ENCODE measurements at places on chromosomes 11 and 22.
A peak's percentile ranks its signal among the peaks of the same experiment; 100 is the strongest.

- DNase-seq, result no peak
Measured at GRCh38 chr11:45662096-45662664, 3.2 kb downstream of the CHST1 start.

DNA sequence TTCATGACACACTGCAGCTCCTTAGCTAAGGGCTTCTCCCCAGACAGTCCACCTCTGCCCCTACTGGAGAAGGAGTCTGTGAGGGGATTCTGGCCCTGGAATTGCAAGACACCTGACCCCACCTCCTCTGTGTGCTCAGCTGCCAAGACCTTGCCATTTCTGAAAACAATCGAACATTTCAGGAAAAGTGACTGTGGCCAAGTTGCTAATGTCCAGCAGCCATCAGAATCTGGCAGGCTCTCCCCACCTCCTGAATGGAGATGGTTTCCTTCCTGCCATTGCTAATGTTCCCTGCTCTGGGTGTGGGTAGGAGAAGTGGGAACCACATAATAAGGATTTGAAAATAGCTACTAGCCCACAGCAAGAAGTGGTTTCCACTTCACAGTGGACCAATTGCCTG lies 127.2 kb upstream of the ALX4 start:
- no peak for DNase-seq

DNA sequence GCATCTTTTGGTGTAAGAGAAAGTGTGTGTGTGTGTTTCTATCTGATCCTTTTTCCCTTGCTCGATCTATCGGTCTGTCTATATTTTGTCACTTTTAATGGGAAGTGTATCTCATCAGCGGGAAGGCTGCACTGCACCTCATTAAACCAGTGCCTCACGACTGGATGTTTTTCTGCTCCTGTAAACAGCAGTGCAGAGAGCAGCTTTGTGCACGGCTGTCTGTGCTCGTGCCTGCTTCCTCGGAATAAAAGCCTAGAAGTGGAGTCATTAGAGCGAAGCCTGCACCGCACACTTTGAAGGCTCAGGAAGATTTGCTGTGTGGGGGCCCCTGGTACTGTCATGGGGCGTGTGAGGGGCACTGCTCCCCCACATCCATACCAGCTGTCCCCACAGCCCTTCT lies 27.0 kb upstream of the PARVG start:
- DNase-seq, result no peak

DNA sequence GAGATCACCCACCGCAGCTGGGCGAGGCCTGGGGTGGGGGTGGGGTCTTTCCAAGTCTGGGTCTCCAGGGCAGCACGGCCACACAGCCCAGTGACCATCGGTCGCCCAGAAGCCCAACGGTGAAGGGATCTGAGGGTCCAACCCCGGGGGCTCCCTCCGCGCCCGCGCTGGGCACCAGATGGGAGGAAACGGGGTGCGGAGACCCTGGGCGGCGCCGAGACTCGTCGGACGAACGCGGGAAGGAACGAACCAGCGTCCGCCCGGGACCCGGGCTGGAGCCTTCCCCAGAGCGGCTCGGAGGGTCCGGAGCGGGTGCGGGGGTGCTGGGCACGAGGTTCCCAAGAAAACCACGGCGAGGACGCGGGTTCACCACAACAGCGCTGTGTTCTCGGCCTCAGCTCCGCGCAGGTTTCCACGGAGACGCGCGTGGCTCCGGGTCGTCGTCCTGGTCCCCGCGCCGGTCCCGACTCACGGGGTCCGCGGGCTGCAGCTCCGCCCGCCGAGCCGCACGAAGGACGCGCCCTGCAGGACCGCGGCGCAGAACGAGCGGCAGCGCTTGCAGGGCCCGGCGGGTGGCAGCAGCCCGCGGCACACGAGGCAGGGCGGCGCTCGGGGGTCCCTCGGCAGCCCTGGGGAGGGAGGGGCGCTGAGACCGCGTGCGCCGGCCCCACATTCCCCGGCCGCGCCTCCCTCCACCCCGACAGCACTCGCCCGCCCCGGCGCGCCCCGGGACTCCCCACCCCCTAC lies 2.3 kb upstream of the IL17REL start:
- DNase-seq, result peak; percentile 51

DNA sequence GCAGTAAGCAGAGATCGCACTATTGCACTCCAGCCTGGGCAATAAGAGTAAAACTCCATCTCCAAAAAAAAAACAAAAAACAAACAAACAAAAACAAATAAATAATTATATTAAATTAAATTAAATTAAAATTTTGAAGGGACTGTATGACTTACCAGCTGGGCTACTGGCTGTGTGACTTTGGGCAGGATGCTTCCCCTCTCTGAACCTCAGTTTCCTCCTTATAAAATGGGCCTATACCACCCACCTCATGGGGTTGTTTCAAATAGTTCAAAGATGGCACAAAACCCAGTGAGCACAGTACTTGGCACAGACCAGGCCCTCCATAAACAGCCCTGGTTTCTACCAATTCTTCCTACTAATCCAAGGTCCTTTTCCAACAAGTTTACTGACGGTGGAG lies 34.9 kb downstream of the ASCC2 start:
- no peak for DNase-seq

DNA sequence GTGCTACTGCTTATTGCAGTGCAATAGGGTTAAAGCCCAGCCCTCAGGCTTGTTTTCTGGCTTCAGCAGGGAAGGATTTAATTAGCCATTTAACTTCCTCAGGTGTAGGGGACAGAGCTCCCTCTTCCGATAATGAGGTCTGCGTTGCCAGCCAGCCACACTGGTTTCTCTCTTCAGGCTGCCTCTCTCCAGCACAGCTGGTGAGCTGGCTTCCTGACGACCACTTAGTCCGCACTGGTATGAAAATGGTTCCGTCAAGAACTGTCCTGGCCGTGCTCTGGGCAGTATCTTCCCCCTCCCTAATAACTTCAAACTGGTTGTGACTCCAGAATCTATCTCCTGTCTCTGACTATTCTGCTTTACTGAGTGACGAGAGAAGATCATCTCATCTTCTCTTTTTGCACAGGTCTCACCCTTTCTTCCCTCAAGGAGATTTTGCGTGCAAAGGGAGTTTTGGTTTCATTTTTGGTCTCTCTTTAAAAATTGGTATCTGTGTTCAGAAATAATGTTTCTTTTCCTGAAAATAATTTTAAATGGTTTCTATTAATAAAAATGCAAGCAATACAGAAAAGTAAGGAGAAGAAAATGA lies 49.2 kb downstream of the CNTN5 start:
- peak; percentile 78 for DNase-seq

- no peak for DNase-seq
Measured at GRCh38 chr22:43980996-43981395, 25.8 kb downstream of the SAMM50 start.

GRCh38 chr22:21778705-21779363 lies 43.2 kb upstream of the YPEL1 start:
- DNase-seq, result no peak

DNA sequence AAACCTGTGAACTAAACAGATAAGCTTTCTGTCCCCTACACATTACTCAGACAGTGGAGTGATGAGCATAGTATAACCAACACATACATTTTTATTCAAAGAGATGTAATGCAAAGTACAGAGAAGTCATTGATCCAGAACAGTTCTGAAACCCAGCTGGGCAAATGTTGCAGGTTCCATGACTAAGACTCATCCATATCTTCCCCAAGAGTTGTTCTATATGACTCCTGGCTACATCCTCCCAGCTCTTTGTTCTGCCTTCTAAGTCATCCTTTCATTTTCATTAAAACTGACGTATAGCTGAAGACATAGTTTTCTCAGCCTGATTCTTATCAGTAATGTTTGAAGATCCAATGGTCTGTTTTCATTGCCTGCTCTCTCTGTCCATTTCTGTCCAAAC lies 47.3 kb downstream of the PLAAT5 start:
- DNase-seq, result no peak

- no peak for DNase-seq
Measured at GRCh38 chr11:82883853-82884252, 16.4 kb downstream of the PRCP start.

DNA sequence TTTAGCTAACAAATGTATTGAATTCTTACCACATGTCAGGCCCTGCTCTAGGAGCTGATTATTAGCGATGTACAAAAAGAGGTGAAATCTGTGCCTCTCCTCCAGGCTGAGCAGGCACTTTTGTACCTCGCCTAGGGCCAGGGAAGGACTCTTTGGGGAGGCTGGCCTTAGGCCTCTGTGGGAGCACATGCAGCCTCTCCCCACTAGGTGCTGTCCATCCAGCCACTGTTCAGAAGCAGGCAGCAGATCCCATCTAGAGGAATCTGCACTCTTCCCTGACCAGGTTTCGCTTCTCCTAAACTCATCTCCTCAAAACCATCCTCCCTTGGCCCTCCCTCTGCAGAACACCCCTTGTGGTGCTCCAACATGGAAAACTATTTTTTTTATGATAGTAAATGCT lies 51.9 kb upstream of the WT1 start:
- DNase-seq, result peak; percentile 45
